ENCODE measurements at places on chromosomes 11 and 22. TPM values are rescaled to one million over a fixed set of nuclear protein-coding genes. Genes with fewer than 3 reads are reported as not detected.

Gene SLC22A24
- not detected for polyA plus RNA-seq

Gene HTR3B
- polyA plus RNA-seq = not detected

Gene CST6
- 9.9 TPM for polyA plus RNA-seq

Gene SCGB1C1
- not detected for polyA plus RNA-seq

Gene OR2AG2
- polyA plus RNA-seq = 0.26 TPM

Gene CFAP300
- polyA plus RNA-seq = 5.3 TPM

Gene CECR2
- 24.2 TPM for polyA plus RNA-seq

Gene MRGPRE
- not detected for polyA plus RNA-seq

Gene NUDT8
- 15.1 TPM for polyA plus RNA-seq

Gene PKDREJ
- 0.03 TPM for polyA plus RNA-seq

Gene ISX
- not detected for polyA plus RNA-seq

Gene MRGPRX3
- polyA plus RNA-seq = not detected

Gene FOLR1
- 0.42 TPM for polyA plus RNA-seq

Gene FZD4
- polyA plus RNA-seq = 1.4 TPM

Gene PATE4
- not detected for polyA plus RNA-seq

Gene ENTHD1
- not detected for polyA plus RNA-seq

Gene LUZP2
- 3.8 TPM for polyA plus RNA-seq

Gene AP5B1
- polyA plus RNA-seq = 3.1 TPM

Gene FTH1
- polyA plus RNA-seq = 2,531 TPM

Gene TP53I11
- 23.5 TPM for polyA plus RNA-seq

Gene TCN1
- not detected for polyA plus RNA-seq

Gene DNAJB7
- polyA plus RNA-seq = 0.40 TPM

Gene NEFH
- polyA plus RNA-seq = 6.3 TPM

Gene DBX1
- polyA plus RNA-seq = 0.16 TPM

Gene RIBC2
- 1.8 TPM for polyA plus RNA-seq

Gene ACR
- polyA plus RNA-seq = not detected

Gene CDKN1C
- polyA plus RNA-seq = 19.3 TPM

Gene CASP12
- not detected for polyA plus RNA-seq

Gene ADM2
- 3.3 TPM for polyA plus RNA-seq

Gene SERHL2
- polyA plus RNA-seq = 2.1 TPM

Gene OR8U1
- not detected for polyA plus RNA-seq

Gene SIPA1
- polyA plus RNA-seq = 50.1 TPM

Gene OR2AT4
- polyA plus RNA-seq = not detected

Gene NRXN2
- polyA plus RNA-seq = 5.7 TPM

Gene COX8A
- 483 TPM for polyA plus RNA-seq

Gene WNT11
- polyA plus RNA-seq = 0.44 TPM

Data from GM23338 (cell line).